Activated CD4-positive, alpha-beta memory T cell treated with anti-CD3 and anti-CD28 coated beads, Interleukin-2, amount 10 ng/mL, durations not matched to agents 7 days and 5 days (primary cell): ENCODE measurements at places on chromosomes 1 and 21. TPM values are rescaled to one million over a fixed set of nuclear protein-coding genes. Genes with fewer than 3 reads are reported as not detected.

KCNJ6 gene
- not detected for total RNA-seq

- peak overlapping the region; percentile 88 for H3K27ac ChIP-seq
- H3K27me3 ChIP-seq, result no peaks in the 10 kb centered on the region
- no peak for DNase-seq
- H3K36me3 ChIP-seq, result peaks cover 10% of the 10 kb centered on the region
- H3K4me3 ChIP-seq, result no peak overlapping the region
Measured at GRCh38 chr1:226656201-226656600, 82.9 kb downstream of the ITPKB start.

GRCh38 chr21:33817663-33818451, 97.7 kb downstream of the ATP5PO start:
- H3K27ac ChIP-seq, result no peak overlapping the region
- no peak overlapping the region for H3K4me3 ChIP-seq
- no peaks in the 10 kb centered on the region for H3K27me3 ChIP-seq
- DNase-seq, result no peak
- no peaks in the 10 kb centered on the region for H3K4me1 ChIP-seq

DNA sequence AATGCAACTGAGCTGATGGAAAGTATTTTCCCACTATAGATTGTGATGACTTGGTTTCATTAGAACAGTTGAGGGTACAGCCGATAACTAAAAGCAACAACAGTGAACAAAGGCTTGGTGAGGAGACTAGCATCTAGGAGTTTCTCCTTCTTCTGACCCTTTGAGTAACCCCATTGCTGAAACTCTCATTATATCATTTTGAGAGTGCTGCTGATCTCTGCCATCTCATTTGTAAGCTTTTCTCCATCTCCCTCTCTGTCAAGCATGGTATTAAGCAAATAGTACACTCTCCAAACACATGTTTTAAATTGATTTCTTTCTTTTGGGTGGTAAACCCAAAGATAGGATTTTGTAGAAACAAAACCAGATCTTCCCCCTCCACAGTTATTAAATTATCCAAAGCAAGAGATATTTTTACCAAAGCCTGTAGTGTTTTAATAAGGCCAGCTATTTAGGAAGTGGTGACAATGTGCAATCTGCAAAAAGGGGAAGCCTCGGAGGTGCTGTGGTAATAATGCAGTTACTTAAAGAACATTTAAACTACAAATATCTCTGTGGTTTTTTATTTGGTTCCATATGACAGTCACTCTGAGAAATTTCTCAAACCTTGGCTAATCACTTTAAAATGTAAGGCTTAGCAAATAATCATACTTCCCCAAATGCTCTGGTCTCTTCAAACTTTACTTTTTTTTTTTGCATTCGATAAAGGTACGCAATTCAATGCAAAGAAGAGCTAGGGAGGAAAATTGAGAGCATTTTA, 287.5 kb downstream of the HLX start:
- no peaks in the 10 kb centered on the region for H3K36me3 ChIP-seq
- no peaks in the 10 kb centered on the region for H3K27me3 ChIP-seq
- no peak for DNase-seq
- no peak overlapping the region for H3K4me3 ChIP-seq
